Type B pancreatic cell (in vitro differentiated cells): ENCODE measurements at places on chromosomes 5 and 9.

- H3K27ac ChIP-seq = no peak overlapping the region
- H3K27me3 ChIP-seq = peaks cover 6% of the 10 kb centered on the region
- no peak overlapping the region for H3K4me3 ChIP-seq
- DNase-seq = no peak
These were observed 261.0 kb upstream of the GRIN3A start for GRCh38 chr9:101999441-101999840.

DNA sequence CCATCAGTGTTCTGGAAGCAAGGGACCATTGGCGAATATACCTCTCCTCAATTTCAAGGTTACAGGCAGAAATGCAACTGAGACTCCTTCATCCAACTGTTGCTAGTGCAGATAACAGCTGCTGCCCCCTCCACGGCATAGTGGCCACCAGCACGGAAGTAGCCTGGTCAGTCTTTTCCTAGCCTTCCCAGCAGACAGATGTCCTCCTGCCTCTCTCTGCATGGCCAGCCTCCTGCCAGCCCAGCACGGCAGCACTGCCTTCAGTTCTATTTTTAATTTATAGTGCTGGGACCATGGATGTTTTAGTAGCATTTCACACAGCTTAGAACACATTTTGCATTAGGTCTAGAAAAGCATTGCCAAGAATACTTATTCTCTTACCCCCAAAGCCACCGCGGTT lies 188.6 kb downstream of the CFAP90 start:
- H3K36me3 ChIP-seq = peaks cover 3% of the 10 kb centered on the region
- H3K4me3 ChIP-seq = no peak overlapping the region
- no peak for DNase-seq
- no peak overlapping the region for H3K27ac ChIP-seq
- peaks cover 4% of the 10 kb centered on the region for H3K27me3 ChIP-seq

- H3K36me3 ChIP-seq = no peaks in the 10 kb centered on the region
- peak; percentile 84 for DNase-seq
- H3K27me3 ChIP-seq = peaks cover 8% of the 10 kb centered on the region
- H3K4me1 ChIP-seq = peaks cover 22% of the 10 kb centered on the region
- peak within 1 kb of the TSS; percentile 71 for H3K27ac ChIP-seq
- H3K4me3 ChIP-seq = peak within 1 kb of the TSS; percentile 91
These were observed at the start of gene ANGPTL2 for GRCh38 chr9:127122176-127123063. ANGPTL2 (minus strand) TSS chr9:127122635; CDS start chr9:127108731, 13,904 bp downstream.

DNA sequence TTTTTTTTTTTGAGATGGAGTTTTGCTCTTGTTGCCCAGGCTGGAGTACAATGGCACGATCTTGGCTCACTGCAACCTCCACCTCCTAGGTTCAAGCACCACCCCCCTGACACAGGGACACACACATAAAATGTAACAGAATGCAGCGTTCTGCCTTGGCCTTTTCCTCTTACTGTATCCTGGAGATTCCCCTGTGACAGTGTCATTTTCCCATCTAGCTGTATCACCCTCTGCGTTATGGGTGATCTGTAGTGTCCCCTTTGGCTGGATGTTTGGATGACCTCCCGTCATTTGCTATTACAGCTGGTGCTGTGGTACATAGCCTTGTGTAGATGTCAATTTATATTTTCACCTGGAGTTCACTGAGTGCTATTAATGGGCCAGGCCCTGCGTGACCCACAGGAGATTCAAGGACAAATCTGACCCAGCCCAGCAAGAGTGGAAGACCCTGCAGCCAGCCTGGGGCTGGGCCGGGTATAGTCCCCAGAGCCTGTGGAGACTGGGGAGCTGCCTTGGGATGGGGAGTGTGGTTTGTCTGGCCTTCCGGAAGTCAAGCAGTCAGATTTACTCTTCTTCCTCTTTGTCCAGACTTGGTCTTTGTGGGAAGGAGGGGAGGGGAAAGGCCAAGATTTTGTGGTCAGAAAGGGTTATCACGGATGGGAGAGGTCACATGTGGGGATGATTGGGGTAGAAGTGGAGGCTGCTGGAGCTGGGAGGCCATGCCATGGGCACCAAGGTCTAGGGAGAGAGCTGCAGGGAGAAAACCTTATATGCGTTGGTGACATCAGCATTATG lies 43.6 kb downstream of the ERGIC1 start:
- H3K4me3 ChIP-seq = no peak overlapping the region
- no peak for DNase-seq

DNA sequence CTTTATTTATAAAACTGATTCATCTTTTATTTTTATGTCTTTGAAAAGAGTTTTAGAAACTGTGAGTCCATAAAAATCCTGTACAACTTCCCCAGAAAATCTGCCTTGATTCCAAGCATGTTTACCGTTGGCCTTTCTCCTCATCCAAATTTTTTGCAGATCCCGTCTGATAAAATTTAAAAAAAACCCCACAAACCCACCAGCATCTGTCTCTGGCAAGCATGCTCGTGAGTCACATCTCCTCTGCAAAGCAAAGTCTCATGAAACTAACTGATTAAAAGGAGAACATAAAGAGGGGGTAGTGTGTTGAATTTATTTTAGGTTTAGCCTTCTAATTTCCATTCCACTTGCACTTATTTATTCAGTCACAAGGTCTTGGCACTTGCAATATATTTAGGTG lies 109.4 kb downstream of the MAT2B start:
- H3K27ac ChIP-seq = no peak overlapping the region
- no peaks in the 10 kb centered on the region for H3K36me3 ChIP-seq
- no peak for DNase-seq

DNA sequence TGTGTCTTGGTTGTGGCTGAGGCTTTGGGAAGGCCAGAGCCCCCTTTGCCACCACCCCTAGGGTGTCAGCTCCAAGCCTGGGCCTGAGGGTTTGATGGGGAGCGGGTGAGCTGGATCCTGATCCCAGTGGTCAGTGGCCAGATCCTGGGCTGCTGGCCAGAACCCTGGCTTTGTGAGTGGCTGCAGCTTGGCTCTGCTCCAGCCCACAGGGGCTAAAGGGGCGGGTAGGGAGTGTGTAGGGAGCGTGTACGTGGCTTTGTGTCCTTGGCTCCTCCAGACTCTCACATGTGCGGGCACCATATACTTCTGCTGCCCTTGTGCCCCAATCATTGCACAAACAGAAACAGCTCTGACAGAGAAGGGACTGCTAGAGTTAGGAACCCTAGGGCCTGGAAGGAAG lies 1.2 kb upstream of the IL11RA start:
- peaks cover 56% of the 10 kb centered on the region for H3K4me1 ChIP-seq
- H3K4me3 ChIP-seq = peak overlapping the region; percentile 90
- DNase-seq = no peak
- H3K27me3 ChIP-seq = peaks cover 3% of the 10 kb centered on the region
- H3K27ac ChIP-seq = no peak overlapping the region

DNA sequence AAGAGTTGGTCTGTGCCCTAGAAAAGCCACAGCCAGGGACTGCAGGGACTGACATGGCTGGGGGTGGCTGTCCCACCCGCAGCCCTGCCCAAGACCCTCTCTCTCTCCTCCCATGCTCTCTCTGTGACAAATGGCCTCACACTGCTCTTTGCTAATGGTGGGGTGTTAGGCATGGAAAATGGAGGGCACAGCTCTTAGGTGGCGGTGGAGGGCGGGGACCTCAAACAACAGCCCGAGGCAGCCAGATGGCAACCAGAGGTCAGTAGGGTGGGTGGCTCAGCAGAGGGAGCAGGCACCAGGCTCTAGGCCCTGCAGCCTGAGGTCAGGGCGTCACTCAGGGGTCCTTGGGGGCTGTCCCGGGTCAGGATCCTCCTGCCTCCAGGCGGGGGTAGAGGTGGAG lies 73.9 kb upstream of the DAB2IP start:
- DNase-seq = no peak
- no peaks in the 10 kb centered on the region for H3K36me3 ChIP-seq
- H3K4me1 ChIP-seq = peaks cover 60% of the 10 kb centered on the region
- H3K27ac ChIP-seq = no peak overlapping the region

GRCh38 chr5:90446961-90447360 lies 27.6 kb downstream of the MBLAC2 start:
- no peak for DNase-seq
- H3K27ac ChIP-seq = no peak overlapping the region
- no peaks in the 10 kb centered on the region for H3K27me3 ChIP-seq
- no peak overlapping the region for H3K4me3 ChIP-seq
- H3K36me3 ChIP-seq = no peaks in the 10 kb centered on the region

DNA sequence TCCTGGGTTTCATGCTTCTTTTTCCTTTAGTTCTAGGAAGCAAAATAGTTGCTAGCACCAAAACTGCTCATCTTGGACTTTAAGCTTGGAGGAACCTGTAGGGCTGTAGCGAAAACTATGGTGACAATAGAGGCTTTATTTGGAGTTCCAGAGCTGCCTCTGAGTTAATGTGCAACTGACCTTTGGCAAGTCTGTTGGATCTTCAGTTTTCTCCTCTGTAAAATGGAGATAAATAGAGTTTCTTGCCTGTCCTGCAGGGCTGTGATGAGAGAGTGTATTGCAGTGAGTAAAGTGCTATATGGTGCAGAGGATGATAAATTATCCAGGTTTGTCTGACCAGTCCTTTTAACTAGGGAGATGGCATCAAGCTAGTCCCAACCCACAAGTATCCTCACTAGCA lies 417.0 kb downstream of the MAN2A1 start:
- no peak for DNase-seq
- no peak overlapping the region for H3K27ac ChIP-seq
- H3K36me3 ChIP-seq = no peaks in the 10 kb centered on the region

- H3K4me1 ChIP-seq = peaks cover 11% of the 10 kb centered on the region
- H3K27ac ChIP-seq = no peak overlapping the region
- H3K27me3 ChIP-seq = peaks cover 4% of the 10 kb centered on the region
- peak; percentile 56 for DNase-seq
- no peak overlapping the region for H3K4me3 ChIP-seq
These were observed 39.7 kb upstream of the COL15A1 start for GRCh38 chr9:98903961-98904411.

GRCh38 chr9:87708986-87709728 lies 16.8 kb upstream of the CTSL start:
- H3K36me3 ChIP-seq = peaks cover 35% of the 10 kb centered on the region
- no peak for DNase-seq
- H3K27ac ChIP-seq = no peak overlapping the region
- no peaks in the 10 kb centered on the region for H3K27me3 ChIP-seq
- no peak overlapping the region for H3K4me3 ChIP-seq
- peaks cover 20% of the 10 kb centered on the region for H3K4me1 ChIP-seq

- H3K27me3 ChIP-seq = peaks cover 4% of the 10 kb centered on the region
- peaks cover 58% of the 10 kb centered on the region for H3K4me1 ChIP-seq
- H3K4me3 ChIP-seq = peak overlapping the region; percentile 61
- no peaks in the 10 kb centered on the region for H3K36me3 ChIP-seq
- DNase-seq = no peak
These were observed 13.5 kb downstream of the NR6A1 start for GRCh38 chr9:124757616-124758015.

GRCh38 chr5:96340357-96340756 lies 92.7 kb downstream of the PCSK1 start:
- no peak for DNase-seq
- H3K4me1 ChIP-seq = no peaks in the 10 kb centered on the region
- H3K27me3 ChIP-seq = peaks cover 14% of the 10 kb centered on the region
- no peak overlapping the region for H3K4me3 ChIP-seq
- H3K27ac ChIP-seq = no peak overlapping the region

DNA sequence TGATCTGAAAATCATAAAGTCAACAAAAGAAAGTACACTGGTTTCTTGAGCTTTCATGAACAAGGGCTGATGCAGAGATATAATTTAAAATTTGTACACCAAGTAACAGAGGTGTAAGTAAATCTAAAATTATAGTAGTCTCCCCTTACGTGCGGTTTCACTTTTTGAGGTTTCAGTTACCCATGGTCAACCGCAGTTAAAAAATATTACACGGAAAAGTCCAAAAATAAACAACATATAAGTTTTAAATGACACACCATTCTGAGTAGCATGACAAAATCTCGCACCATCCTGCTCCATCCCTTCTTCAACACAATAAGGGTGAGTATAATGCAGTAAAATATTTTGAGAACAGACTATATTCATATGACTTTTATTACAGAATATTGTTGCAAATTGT lies 54.4 kb downstream of the AUH start:
- H3K4me1 ChIP-seq = peaks cover 10% of the 10 kb centered on the region
- no peak for DNase-seq
- H3K4me3 ChIP-seq = no peak overlapping the region
- H3K27ac ChIP-seq = no peak overlapping the region
- H3K36me3 ChIP-seq = peaks cover 37% of the 10 kb centered on the region
- H3K27me3 ChIP-seq = no peaks in the 10 kb centered on the region

GRCh38 chr5:60195551-60195950 lies 302.0 kb upstream of the PDE4D start:
- H3K4me1 ChIP-seq = peaks cover 3% of the 10 kb centered on the region
- no peaks in the 10 kb centered on the region for H3K36me3 ChIP-seq
- H3K27ac ChIP-seq = no peak overlapping the region

DNA sequence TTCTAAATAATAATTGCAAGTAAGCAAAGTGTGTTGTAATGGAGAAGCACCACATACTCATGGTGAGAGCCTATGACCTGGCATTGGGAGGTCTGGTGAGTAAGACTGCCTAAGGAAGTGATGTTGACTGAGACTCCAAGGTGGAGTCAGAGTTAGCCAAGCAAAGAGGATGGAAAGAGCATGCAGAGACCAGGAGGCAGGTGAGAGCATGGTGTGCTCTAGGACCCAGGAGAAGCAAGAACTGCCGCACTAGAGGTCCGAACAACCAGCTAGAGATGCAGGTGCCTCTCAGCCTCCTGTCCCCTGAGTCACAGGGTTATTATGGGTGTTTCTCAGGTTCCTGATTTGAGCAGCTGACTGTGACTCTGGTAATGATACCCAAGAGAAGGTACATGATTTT lies 27.3 kb downstream of the ANP32B start:
- DNase-seq = peak; percentile 16
- no peaks in the 10 kb centered on the region for H3K4me1 ChIP-seq
- H3K4me3 ChIP-seq = no peak overlapping the region
- H3K36me3 ChIP-seq = peaks cover 35% of the 10 kb centered on the region
- H3K27me3 ChIP-seq = no peaks in the 10 kb centered on the region

DNA sequence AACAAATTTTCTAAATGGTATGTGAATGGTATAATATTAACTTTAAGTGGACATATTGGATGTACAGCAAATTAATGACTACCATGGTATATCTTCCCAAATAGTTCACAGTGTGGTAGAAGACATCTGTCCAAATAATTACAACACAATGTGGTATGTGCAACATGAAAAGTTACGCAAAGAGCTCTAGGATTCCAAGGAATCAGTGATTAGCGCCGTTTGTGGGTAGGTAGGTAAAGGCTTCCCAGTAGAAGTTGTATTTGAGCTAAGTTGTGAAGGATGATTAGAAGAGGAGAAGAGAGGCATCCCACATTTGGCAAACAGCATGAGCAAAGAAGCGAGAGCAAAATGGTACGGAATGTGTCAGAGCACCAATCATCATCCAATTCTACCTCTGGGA lies 14.3 kb upstream of the KLF9 start:
- H3K27me3 ChIP-seq = no peaks in the 10 kb centered on the region
- peaks cover 4% of the 10 kb centered on the region for H3K36me3 ChIP-seq
- no peaks in the 10 kb centered on the region for H3K4me1 ChIP-seq
- no peak overlapping the region for H3K27ac ChIP-seq
- H3K4me3 ChIP-seq = no peak overlapping the region

- peaks cover 64% of the 10 kb centered on the region for H3K4me1 ChIP-seq
- peak overlapping the region; percentile 94 for H3K27ac ChIP-seq
- DNase-seq = no peak
- H3K4me3 ChIP-seq = peak overlapping the region; percentile 41
- peaks cover 12% of the 10 kb centered on the region for H3K36me3 ChIP-seq
These were observed 55.4 kb upstream of the RPL26L1 start for GRCh38 chr5:172903790-172904189.
